ENCODE measurements at places on chromosomes 16 and 17.

DNA sequence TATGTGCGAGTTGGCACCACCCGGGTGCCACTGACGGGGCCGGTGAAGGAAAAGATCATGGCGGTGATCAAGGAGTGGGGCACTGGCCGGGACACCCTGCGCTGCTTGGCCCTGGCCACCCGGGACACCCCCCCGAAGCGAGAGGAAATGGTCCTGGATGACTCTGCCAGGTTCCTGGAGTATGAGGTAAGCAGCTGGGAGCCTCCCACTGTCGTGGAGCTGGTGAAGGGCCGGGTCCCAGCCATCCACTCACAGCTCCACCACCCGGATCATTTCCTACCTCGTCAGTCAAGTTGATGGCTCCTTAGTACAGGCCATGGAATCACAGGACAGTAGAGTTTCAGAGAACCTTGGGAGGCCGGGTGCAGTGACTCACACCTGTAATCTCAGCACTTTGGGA, 20.0 kb downstream of the ATP2A1 start:
- DNase-seq = no peak

DNA sequence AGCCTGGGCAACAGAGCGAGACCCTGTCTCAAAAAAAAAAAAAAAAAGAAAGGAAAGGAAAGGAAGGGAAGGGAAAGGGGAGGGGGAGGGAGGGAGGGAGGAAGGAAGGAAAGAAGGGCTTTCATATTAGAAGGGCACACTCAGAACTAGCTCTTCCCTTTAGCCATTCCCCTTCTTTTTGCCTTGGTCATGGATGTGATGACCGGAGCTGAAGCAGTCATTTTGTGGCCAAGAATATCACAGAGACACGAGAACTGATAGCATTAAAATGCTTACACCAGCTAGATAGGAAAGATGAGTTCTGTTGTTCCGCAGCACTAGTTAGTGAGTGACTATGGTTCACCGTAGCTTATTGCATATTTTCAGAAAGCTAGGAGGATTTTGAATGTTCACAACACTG, 32.8 kb upstream of the TNRC6A start:
- no peak for DNase-seq

DNA sequence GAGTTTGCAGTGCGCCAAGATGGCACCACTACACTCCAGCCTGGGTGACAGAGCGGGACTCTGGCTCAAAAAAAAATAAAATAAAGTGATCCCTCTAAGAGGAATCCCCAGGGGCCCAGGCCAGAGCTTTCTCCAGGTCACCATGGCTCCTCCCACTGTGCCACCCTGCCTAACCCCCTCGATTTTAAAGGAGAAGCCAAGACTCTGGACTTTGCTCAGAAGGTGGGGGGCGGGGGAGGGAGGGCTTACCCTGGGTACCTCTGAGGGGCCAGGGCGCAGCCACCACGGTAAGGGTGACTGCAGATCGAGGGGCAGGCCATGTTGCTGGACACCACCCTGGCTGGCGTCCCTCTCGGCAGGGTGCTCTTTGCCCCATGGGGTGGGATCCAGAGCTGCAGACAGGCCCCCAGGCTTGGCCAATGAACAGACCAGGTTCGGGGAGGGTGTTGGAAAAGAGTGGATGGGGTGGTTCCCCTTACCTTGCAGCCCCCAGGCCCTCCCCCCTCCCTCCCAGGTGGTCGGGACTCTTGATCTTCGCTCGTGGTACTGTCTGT, 455 bp upstream of the GRB7 start:
- DNase-seq = no peak

GRCh38 chr17:38728290-38728831, 1.8 kb upstream of the CISD3 start:
- peak; percentile 60 for DNase-seq

- no peak for DNase-seq
These were observed 410.2 kb upstream of the PSMD7 start for GRCh38 chr16:73886426-73886825.

DNA sequence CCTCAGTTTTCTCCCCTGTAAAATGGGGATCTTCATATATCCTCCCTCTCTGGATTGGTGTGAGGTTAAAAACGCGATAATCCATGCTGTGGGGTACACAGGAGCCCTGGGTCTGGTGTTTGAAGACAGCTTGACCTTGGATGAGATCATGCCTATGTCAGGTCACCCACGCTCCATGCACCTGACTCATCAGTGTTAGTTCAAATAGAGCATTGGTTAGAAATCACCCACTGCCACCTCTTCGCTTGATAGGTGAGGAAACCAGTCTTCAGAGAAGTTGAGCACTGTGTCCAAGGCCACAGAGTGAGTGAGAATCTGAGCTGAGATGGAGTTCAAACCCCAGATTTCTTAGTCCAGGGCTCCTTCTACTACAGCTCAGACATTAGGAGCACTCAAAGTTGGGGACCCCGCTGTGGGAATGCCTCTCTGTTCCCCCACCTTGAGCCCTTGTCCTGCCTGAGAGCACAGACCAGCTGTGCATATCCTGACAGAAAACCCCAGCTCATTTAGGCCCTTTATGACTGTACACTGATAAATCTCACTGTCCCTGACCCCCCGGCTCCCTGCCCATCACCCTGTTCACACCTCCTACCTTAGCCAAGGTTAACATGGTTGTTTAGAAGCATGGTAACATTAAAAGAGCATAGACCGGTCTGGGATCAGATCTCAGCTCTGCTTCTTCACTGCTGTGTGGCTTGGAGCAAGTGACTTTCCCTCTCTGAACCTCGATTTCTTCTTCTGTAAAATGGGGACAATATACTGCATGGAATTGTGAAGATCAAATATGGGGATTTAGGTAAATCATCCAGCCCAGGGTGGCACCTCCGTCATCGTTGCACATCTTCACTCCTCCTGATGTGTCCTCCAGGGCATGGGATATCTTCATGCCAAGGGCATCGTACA, 22.4 kb upstream of the LGALS9 start:
- peak; percentile 24 for DNase-seq

GRCh38 chr16:79786389-79786788, 185.9 kb upstream of the MAF start:
- no peak for DNase-seq

DNA sequence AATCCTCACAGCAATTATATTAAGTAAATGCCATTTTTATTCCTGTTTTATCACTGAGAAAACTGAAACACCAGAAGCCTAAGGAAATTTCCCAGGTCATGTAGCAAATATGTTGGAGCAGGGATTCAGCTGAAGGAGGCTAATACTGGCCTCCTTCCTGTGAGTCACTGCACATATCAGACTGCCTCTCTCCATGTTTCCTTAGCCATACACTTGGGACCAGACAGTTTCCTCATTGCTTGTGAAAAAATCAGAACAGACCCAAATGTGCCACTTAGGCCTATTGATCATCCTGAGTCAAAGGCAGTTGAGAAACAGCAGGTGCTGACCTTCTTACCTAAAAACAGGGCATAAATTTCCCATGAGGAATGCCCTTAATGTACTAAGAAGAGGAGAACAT, 18.9 kb upstream of the ELAC2 start:
- no peak for DNase-seq
